ENCODE measurements at places on chromosomes 13 and 19. TPM values are rescaled to one million over a fixed set of nuclear protein-coding genes. Genes with fewer than 3 reads are reported as not detected.
A peak's percentile ranks its signal among the peaks of the same experiment; 100 is the strongest.

NTF4 gene
- not detected for total RNA-seq

GRCh38 chr19:13842291-13843103, 34.4 kb upstream of the NANOS3 start:
- no peaks in the 10 kb centered on the region for H3K27me3 ChIP-seq
- peaks cover 85% of the 10 kb centered on the region for H3K4me1 ChIP-seq
- peak overlapping the region; percentile 85 for H3K4me3 ChIP-seq
- DNase-seq, result no peak

GRCh38 chr19:47267350-47267759, 7.3 kb upstream of the INAFM1 start:
- H3K36me3 ChIP-seq, result peaks cover 58% of the 10 kb centered on the region
- H3K4me1 ChIP-seq, result peaks cover 7% of the 10 kb centered on the region
- H3K4me3 ChIP-seq, result no peak overlapping the region
- H3K27ac ChIP-seq, result no peak overlapping the region
- no peaks in the 10 kb centered on the region for H3K27me3 ChIP-seq

- H3K36me3 ChIP-seq, result no peaks in the 10 kb centered on the region
- H3K27me3 ChIP-seq, result no peaks in the 10 kb centered on the region
- no peaks in the 10 kb centered on the region for H3K4me1 ChIP-seq
- no peak overlapping the region for H3K27ac ChIP-seq
- no peak for DNase-seq
- no peak overlapping the region for H3K4me3 ChIP-seq
These were observed 2859.0 kb upstream of the PCDH20 start for GRCh38 chr13:64274481-64275217.

SIGLEC11 gene
- total RNA-seq, result 2.1 TPM

GRCh38 chr13:79427883-79428282, 21.8 kb upstream of the RBM26 start:
- no peak overlapping the region for H3K27ac ChIP-seq
- no peaks in the 10 kb centered on the region for H3K4me1 ChIP-seq
- DNase-seq, result no peak
- H3K27me3 ChIP-seq, result no peaks in the 10 kb centered on the region
- H3K4me3 ChIP-seq, result no peak overlapping the region
- no peaks in the 10 kb centered on the region for H3K36me3 ChIP-seq

- no peak overlapping the region for H3K27ac ChIP-seq
- no peak overlapping the region for H3K4me3 ChIP-seq
- no peaks in the 10 kb centered on the region for H3K4me1 ChIP-seq
- no peaks in the 10 kb centered on the region for H3K36me3 ChIP-seq
These were observed 202.3 kb downstream of the URI1 start for GRCh38 chr19:30144242-30144758.

DNA sequence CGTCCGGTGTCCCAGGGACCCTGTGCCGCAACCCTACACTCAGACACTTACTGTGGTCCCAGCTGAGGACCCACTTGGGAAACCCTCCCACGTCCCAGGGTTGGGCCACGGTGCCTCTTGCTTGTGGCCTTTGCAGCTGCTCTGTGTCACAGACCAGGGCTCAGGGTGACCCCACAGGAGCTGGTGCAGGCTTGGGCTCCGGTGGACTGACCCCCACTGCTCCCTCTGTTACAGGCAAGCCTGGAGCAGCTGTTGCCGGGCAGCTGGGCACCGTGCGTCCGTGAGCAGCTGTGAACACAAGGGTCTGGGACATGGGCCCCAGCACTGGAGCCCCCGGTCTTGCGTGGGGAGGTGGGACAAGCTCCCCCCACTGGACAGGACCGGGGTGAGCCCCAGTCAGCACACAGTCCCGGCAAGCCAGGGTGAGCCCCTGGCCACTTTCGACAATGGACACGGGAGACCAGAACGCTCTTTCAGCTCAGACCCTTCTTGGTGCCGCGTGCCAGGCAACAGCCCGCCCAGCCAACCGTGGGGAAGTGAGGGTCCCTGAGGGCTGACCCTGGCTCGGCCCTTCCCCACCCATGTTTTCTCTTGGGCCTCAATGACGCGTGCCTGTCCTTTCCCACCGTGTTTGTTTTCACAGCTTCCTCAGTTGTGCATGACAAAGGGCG, 65.7 kb upstream of the C13orf46 start:
- H3K36me3 ChIP-seq, result peaks cover 23% of the 10 kb centered on the region
- H3K4me3 ChIP-seq, result no peak overlapping the region
- no peak overlapping the region for H3K27ac ChIP-seq
- peaks cover 40% of the 10 kb centered on the region for H3K4me1 ChIP-seq
- no peak for DNase-seq
- no peaks in the 10 kb centered on the region for H3K27me3 ChIP-seq

TM9SF2 gene
- 68.3 TPM for total RNA-seq

GRCh38 chr13:47081850-47082249, 185.0 kb upstream of the HTR2A start:
- H3K4me1 ChIP-seq, result no peaks in the 10 kb centered on the region
- H3K36me3 ChIP-seq, result no peaks in the 10 kb centered on the region
- H3K27ac ChIP-seq, result no peak overlapping the region
- H3K4me3 ChIP-seq, result no peak overlapping the region
- no peak for DNase-seq

THSD8 gene
- total RNA-seq, result not detected

LGALS14 gene
- not detected for total RNA-seq

DNA sequence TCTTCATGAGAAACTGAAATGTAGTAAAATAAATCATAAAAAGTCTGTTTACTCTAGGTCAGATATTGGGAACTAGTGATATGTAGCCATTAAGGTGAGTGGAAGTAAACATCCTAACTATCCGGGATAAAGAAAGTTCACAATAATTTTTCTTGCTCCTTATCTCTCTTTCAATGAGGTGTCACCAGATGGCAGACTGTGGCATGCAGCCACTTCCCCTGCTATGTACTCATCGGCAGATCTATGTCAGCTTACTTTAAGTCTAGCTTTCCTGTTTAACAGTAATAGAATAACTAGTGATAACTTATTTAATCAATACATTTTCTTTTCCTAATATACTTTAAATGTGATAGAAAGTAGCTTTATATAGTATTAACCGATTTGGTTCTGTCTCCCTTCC, 181.9 kb downstream of the NDFIP2 start:
- no peak overlapping the region for H3K4me3 ChIP-seq
- peaks cover 10% of the 10 kb centered on the region for H3K4me1 ChIP-seq
- no peaks in the 10 kb centered on the region for H3K36me3 ChIP-seq
- DNase-seq, result no peak
- no peaks in the 10 kb centered on the region for H3K27me3 ChIP-seq

- no peak overlapping the region for H3K4me3 ChIP-seq
- DNase-seq, result no peak
- no peak overlapping the region for H3K27ac ChIP-seq
- no peaks in the 10 kb centered on the region for H3K36me3 ChIP-seq
- no peaks in the 10 kb centered on the region for H3K27me3 ChIP-seq
These were observed 280.3 kb downstream of the KLF5 start for GRCh38 chr13:73339086-73339485.

DNA sequence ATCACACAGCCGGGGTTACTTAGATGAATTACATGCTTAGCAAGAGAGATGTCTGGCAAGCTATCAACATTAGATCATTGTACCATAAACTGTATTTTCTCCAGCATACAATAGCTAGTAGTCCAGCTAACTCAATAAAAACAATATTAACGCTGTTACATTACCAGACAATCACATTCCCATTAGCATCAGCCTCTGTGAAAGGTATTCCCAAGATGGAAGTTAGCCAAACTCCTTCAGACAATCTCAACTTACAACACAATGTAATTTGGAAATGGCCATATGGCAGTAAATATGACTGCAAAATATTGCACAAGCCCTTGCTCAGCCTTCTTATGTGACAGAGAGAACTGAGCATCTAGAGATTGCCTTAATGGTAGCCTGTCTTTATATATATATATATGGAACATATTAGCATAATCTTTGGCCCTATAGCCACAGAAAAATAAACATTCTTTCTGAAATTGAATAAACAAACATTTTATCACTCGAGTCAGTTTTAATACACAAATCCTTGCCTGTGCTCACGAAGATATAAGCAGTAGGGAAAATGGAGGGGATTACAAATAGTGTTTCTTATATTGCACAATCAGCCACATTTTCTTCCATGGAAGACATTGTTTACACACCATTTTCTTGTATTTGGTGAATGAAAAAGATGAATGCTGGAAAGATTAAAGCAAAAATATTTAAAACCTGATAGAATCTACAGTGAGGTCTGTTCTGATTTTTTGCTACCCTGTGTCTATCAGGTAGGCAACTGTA, 1060.5 kb downstream of the DIAPH3 start:
- DNase-seq, result no peak
- no peak overlapping the region for H3K27ac ChIP-seq
- no peaks in the 10 kb centered on the region for H3K36me3 ChIP-seq
- no peaks in the 10 kb centered on the region for H3K27me3 ChIP-seq
- peaks cover 5% of the 10 kb centered on the region for H3K4me1 ChIP-seq
- no peak overlapping the region for H3K4me3 ChIP-seq

DNA sequence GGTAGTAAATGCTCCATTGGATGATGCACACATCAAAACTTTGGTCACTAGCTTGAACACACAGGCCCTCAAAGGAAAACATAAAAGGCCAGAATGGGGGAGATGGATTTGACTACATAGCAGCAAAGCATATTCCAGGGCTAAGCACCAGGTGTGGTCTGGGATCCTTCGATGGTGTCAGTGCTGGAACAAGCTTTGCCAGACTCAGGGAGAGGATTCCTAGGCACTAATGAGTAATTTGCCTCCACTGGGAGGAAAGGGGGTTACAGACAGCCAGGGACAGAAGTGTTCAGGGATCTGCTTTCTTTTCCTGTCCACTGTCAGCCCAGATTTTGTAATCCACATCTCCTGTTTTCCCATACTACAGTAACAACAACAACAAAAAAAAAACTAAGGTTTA, 157.2 kb upstream of the OBI1 start:
- no peak for DNase-seq
- no peaks in the 10 kb centered on the region for H3K36me3 ChIP-seq
- H3K27ac ChIP-seq, result no peak overlapping the region

DNA sequence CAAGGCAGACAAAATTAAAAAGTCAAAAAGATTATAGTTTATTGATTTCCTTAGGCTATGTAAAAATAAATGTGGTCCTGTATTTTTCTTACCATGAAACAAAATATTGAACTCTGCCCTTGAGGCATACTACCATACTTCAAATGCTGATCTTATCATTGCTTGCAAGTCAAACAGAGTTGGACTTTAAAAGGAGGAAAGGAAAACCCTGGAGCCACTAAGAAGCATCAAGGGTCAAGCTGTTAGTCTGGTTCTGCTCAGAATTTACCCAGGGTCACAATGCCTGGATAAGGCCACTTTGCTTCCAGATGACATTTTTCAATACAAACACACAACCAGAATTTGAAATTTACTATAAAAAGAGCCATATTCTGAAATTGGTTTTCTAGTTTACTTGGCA, 2.2 kb upstream of the FREM2 start:
- peaks cover 17% of the 10 kb centered on the region for H3K27me3 ChIP-seq
- H3K4me1 ChIP-seq, result peaks cover 28% of the 10 kb centered on the region
- H3K36me3 ChIP-seq, result no peaks in the 10 kb centered on the region

DNA sequence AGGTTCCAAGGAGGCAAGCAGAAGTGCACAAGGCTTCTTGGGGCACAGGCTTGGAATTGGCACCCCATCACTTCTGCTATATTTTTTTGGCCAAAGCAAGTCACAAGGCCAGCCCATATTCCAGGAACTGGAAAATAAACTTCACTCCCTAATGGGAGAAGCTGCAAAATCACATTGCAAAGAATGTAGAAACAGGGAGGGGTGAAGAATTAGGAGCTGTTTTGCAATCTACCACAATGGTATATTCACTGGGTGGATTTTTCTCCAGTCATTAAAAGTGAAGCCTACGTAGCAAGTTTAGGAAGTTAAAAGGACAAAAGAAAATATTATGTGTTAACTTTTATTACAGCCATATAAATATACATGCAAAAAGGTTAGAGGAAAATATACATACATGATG, 464.8 kb downstream of the COG6 start:
- H3K36me3 ChIP-seq, result no peaks in the 10 kb centered on the region
- peaks cover 12% of the 10 kb centered on the region for H3K4me1 ChIP-seq
- H3K27ac ChIP-seq, result peak overlapping the region; percentile 6
- H3K27me3 ChIP-seq, result no peaks in the 10 kb centered on the region
- DNase-seq, result no peak

DNA sequence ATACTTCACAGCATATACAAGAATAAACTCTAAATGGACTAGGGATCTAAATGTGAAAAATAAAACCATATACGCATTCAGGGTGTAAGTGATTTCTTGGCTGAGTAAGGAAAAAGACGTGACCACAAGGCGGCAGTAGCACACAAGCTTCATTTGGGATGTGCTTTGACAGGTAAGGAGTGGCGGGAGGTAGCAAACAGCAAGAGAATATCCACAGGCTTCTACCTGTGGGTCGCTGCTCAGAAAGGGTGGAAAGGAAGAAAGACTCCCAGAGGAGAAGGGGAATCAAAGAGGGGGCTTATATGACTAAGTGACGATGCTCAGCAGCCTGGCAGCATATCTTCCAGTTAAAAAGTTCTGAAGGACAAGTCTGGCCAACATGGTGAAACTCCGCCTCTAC, 2.5 kb upstream of the ZNF121 start:
- H3K4me3 ChIP-seq, result no peak overlapping the region
- no peak overlapping the region for H3K27ac ChIP-seq

DNA sequence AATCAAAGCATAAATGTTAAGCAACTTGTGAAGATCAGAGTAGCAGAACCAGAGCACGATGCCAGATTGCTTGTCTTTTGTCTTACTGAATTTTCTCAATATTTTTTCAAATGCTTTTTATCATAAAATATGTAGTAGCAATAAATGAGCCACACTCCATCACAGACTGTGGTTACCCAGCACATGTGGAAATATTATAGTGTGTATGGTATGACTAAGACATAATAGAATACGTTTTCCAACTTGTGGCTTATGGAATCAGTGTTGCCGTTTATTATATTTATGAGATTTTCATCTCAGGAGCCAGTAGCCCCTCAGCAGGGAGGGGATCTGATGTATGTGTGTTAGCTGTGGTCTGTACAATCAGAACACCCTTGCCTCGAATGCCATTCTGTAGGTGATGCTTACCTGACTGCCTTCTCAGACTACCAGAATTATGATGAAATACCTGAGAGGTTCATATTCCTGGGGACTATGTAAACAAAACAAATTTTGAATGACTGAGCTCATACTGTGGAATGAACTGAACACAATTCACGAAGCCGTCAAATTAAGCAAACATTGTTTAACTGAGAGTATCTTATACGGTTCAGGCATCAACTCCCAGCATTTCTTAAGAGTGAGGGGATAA, 1.9 kb downstream of the SCEL start:
- no peaks in the 10 kb centered on the region for H3K27me3 ChIP-seq
- H3K27ac ChIP-seq, result no peak overlapping the region

DNA sequence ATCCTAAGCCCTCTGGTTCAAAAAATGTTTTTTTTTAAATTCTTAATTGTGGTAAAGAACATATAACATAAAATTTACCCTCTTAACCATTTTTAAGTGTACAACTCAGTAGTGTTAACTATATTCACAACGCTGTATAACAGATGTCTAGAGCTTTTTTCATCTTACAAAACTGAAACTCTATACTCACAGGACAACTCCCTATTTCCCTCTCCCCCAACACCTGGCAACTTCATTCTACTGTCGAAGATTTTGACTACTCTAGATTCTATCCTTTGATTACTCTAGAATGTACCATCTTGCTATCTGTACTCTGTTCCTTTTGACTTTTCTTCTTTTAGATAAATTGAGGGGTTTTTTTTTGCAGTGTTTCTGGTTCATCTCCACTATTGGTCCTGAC, 200.4 kb downstream of the KLF12 start:
- H3K4me3 ChIP-seq, result no peak overlapping the region
- H3K36me3 ChIP-seq, result no peaks in the 10 kb centered on the region
- no peaks in the 10 kb centered on the region for H3K27me3 ChIP-seq
- H3K27ac ChIP-seq, result no peak overlapping the region

SBSN gene
- total RNA-seq, result not detected
